ENCODE measurements at places on chromosomes 13 and 19. TPM values are rescaled to one million over a fixed set of nuclear protein-coding genes. Genes with fewer than 3 reads are reported as not detected.

GRCh38 chr19:51729781-51730180 lies 6.0 kb upstream of the HAS1 start:
- DNase-seq: no peak

- DNase-seq: peak; percentile 68
Measured at GRCh38 chr19:6021878-6022569, 44.1 kb upstream of the RANBP3 start.

SACS gene
- 32.4 TPM for total RNA-seq

DNA sequence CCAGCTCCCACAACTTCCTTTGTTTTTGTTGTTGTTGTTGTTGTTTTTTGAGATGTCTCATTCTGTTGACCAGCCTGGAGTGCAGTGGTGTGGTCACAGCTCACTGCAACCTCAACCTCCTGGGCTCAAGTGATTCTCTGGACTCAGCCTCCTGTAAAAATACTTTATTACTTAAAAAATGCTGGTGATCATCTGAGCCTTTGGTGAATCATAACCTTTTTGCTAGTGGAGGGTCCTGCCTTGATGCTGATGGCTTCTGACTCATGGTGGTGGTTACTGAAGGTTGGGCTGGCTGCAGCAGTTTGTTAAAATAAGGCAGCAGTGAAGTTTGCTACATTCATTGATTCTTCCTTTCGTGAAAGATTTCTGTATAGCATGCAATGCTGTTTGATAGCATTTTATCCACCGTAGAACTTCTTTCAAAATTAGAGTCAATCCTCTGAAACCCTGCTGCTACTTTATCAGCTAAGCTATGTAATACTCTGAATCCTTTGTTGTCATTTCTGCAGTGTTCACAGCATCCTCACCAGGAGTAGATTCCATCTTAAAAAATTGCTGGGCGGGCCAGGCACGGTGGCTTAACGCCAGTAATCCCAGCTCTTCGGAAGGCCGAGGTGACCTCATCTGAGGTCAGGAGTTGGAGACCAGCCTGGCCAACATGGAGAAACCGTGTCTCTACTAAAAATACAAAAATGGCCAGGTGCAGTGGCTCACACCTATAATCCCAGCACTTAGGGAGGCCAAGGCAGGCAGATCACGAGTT lies 18.0 kb downstream of the ARHGAP35 start:
- no peak for DNase-seq

GRCh38 chr13:33932769-33933406 lies 114.9 kb downstream of the RFC3 start:
- no peak for DNase-seq

GRCh38 chr13:27481766-27482165 lies 31.4 kb upstream of the MTIF3 start:
- peak; percentile 9 for DNase-seq

PSG7 gene
- not detected for total RNA-seq

DNA sequence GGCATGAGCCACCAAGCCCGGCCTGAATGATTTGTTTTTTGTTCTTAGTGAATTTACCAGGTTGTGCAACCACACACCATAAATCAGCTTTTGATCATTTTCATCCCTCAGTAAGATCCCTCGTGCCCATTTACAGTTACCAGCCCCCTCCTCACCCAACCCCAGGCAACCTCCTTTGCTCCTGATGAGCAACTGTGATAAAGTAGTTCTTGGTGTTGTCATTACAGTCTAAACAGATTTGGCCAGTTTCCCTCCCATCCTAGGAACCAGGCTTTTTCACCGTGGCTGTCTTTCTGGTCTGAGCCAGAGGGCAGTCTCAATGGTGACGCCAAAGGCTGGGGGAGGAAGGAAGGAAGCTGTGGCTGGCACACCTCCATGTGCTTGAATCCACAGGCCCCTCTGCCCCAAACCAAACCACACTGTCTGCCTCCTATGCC lies 61.2 kb upstream of the WDFY2 start:
- DNase-seq: no peak

EPSTI1 gene
- total RNA-seq: 19.3 TPM

- no peak for DNase-seq
Measured at GRCh38 chr13:66128692-66129269, 1101.4 kb downstream of the PCDH9 start.

- no peak for DNase-seq
Measured at GRCh38 chr19:43518051-43518450, 8.9 kb downstream of the ETHE1 start.

DNA sequence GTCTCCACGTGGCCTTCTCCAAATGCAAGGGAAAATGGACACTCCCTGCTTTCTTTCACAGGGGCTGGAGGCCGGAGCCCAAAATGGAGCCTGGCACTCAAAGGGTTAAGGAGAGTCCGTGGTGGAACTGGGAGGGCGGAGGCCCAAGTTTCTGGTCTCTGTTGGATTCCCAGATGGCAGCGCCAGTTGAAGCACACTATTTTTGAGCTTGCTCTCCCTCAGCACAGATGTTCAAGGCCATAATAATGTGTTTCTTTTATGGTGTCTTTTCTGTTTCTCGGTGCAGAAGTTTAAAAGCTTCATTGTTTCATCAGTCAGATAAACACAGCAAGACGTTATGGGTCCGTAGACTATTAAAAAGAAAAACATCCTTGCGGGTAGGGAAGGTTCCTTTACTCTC lies 67.6 kb downstream of the TNFRSF19 start:
- no peak for DNase-seq

PABPC3 gene
- total RNA-seq: 0.34 TPM

ZNF285 gene
- total RNA-seq: 0.07 TPM

DNA sequence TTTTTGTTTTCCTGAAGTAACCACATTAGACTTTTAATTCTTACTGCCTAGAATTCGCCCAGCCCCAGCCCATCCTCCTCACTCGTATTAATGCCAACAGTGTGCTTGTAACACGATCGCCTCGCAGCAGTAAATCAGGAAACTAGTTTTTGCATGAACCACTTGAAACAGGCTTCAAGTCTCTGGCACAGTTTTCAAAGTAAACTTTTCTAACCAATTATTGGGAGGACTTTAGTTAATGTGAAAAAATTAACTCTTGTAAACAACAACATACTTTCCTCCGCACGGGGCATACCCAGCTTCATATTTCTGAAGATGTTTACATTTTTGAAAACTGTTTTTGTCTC lies 39.2 kb downstream of the TNFRSF19 start:
- DNase-seq: no peak

PRSS57 gene
- total RNA-seq: not detected

GRCh38 chr13:72643311-72643989 lies 84.0 kb downstream of the MZT1 start:
- DNase-seq: peak; percentile 8

- no peak for DNase-seq
Measured at GRCh38 chr13:46396341-46396740, 9.3 kb upstream of the RUBCNL start.

DNA sequence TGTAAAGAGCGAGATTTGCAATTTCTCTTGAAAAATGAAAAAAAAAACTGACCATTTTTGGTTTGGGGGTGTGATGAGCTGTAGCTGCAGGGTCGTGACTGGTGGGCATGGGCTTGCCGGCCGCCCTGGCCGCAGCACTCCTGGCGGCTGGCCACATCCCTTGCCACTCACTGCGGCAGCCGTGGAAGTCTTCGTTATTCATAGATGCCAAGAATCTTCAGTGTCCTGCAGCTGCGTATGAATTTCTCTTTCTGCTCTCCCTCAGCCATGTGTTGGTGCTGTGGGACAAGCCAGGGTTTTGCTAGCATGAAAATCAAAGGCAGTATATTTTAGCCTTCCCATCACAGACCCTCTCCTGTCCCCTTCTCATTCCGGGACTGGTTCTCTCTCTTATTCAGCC lies 151.7 kb upstream of the TSHZ3 start:
- no peak for DNase-seq

DNA sequence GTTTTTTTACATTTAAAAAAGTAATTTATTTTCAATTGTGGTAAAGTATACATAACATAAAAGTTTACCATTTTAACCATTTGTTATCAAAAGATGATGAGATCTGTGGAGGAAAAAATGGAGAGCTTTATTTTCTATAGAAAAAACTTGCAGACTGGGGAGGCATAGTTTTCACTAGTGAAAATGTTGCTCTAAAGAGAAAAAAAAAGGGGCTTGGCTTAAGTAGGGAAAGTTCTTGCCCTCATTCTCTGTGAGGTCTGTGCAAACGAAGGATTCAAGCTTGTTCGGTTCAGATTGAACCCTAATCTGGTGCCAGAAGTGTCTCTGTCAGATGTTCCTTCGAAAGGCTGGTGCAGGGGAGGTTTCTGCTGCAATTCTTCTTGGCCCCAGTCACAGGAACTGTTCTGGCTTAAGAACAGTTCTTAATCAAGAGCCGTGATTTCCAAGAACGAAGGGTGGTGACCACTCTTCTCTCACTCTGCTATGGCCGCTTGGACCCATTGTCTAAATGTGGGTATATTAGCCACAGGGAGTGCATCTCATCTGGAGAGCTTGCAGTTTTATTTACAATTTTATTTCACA lies 42.1 kb downstream of the PCCA start:
- DNase-seq: no peak

- DNase-seq: no peak
Measured at GRCh38 chr13:73880365-73880764, 253.8 kb downstream of the KLF12 start.

ZNF586 gene
- 13.6 TPM for total RNA-seq

- peak; percentile 41 for DNase-seq
Measured at GRCh38 chr19:16366433-16367260, 42.0 kb downstream of the KLF2 start.

GRCh38 chr19:34193439-34193838 lies 21.1 kb downstream of the LSM14A start:
- no peak for DNase-seq

ZNF724 gene
- total RNA-seq: 12.1 TPM

CARS2 gene
- total RNA-seq: 110 TPM

- DNase-seq: no peak
Measured at GRCh38 chr13:25920277-25920676, 131.5 kb downstream of the SHISA2 start.

DDA1 gene
- total RNA-seq: 45.3 TPM

GRCh38 chr13:104086210-104086609 lies 1020.0 kb upstream of the SLC10A2 start:
- no peak for DNase-seq

- no peak for DNase-seq
Measured at GRCh38 chr19:41217741-41218140, 1.3 kb upstream of the AXL start.

POLD1 gene
- total RNA-seq: 171 TPM

GRCh38 chr19:45171211-45171623 lies 6.8 kb downstream of the TRAPPC6A start:
- DNase-seq: peak; percentile 45

GRCh38 chr13:21675095-21675991 lies 4.5 kb downstream of the FGF9 start:
- DNase-seq: no peak

PSG1 gene
- total RNA-seq: not detected

APOC4 gene
- total RNA-seq: not detected

FFAR1 gene
- 0.18 TPM for total RNA-seq

DNA sequence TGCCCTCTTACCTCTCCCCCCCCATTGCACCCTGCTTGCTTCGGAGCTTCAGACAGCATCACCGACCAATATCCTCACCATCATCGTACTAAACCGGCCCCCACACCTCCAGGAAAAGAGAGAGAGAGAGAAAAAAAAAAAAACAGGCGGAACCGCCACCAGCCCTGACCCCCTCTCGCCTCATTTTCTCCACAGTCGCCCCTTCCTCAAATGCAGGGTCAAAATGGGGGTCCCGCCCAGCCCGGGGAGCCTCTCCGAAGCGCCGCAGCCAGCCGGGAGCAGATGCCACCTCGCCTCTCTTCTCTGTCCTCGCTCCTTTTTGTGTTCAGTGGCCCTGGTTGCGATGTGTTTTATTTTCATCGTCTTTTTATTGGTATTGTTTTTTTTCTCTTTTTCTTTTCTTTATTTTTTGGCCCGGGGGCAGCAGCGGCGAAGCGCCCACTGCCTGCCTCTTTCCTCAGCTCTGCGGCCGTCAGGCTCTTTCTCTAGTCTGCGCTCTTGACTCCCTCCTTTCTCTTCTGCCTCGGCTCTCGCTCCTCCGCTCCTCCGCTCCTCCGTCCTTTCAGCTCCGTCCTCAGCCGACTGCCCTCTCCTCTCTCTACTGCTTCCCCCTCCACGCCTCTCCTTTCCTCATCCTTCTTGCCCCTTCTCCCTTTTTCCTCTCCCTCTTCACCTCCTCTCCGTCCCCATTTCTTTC lies 41.4 kb downstream of the DEDD2 start:
- DNase-seq: no peak

JSRP1 gene
- not detected for total RNA-seq

DNA sequence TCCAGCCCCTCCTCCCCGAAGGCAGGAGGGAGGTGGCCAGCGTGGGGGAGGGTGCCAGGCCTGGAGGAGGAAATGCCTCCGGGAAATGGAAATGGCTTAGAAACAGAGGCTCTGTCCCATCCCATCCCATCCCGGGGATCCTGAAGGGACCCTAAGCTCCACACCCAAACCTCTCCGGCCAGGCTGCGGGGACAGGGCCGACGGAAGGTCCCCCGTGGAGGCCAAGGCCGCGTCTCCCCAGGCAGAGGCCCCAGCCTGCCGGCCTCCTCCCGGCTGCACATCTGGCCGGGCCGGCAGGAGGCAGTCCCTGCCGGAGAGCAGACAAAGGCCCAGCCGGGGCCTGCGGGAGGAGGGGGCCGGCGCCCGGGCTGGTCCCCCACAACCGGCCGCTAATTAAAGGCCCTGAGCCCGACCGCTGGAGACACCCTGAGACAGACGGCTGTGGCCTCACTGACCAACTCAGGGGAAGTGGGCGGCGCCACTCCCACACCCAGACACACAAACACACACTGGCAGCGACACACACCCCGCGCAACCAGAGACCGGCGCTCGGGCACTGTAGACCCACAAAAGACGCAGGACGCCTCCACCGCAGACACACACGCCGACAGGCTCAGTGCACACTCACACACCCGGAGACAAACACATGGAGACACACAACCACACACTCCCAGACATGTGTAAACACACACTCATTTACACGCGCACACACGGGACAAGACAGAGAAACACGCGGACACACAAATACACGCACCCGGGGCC lies 1.1 kb downstream of the ADAMTS10 start:
- no peak for DNase-seq

ADGRE2 gene
- 1.3 TPM for total RNA-seq

KLK12 gene
- not detected for total RNA-seq

DNA sequence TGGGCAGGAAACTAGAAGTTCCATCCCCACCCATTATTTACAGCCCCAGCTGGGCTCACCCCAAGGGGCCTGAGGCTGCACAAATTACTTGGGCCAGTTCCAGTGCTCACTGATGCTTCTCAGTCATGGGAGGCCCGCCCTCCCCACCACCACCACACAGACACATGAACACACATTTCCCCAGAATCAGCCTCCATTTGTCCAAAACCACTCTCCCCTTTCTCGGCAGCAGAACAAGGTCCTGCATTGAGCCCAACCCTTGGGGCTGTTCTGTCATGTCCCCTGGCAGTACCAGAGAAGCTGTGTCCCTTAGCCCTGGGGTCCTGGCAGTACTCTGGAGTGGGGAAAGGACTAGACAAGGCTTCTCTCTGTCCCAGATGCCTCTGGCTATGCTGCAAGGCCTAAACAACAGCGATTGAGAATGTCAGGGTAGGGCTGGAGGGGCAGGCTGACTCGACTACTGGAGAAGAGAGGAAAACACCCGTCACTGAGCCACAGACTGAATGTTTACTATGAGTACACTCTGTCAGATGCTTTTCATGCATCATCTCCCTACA lies 21.8 kb downstream of the SAMD4B start:
- DNase-seq: no peak
